ENCODE measurements at places on chromosomes 3 and 15.

- DNase-seq, result no peak
Measured at GRCh38 chr3:32758375-32758753, 59.4 kb upstream of the TRIM71 start.

DNA sequence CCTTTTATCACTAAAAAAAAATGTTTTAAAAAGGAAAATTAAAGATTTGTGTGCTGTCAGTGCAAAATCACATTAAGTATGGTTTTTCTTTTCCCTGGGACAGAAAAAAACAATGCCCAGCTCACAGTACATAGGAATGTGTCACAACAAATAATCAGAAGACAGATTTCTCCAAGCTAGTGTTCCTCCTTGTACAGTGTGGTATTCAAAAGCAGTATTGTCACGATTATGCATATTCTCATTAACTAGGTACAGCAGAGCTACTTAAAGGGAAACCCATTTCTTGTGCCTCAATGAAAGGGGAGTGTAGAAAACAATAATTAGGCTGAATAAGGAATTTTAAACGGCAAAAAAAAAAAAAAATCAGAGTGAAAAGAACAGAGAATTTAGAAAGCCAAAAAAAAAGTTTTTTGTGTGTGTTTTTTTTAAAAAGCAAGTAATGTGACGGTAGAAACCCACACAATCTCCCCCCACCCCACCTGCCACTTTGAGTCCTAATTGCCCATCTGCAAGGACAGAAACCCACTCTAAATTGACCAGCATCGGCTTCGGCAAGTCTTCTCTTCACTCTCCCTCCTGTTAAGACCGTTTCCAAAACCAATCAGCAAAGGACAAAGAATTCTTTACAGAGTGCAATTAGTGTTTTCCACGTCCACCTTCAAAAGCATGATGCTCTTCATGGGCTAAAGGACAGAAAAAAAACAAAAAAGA is 41.0 kb downstream of the EIF4E3 start:
- DNase-seq, result no peak

- no peak for DNase-seq
Measured at GRCh38 chr3:156674911-156675829, 780 bp downstream of the TIPARP start.

- no peak for DNase-seq
Measured at GRCh38 chr3:4994823-4995499, 15.7 kb downstream of the BHLHE40 start.

DNA sequence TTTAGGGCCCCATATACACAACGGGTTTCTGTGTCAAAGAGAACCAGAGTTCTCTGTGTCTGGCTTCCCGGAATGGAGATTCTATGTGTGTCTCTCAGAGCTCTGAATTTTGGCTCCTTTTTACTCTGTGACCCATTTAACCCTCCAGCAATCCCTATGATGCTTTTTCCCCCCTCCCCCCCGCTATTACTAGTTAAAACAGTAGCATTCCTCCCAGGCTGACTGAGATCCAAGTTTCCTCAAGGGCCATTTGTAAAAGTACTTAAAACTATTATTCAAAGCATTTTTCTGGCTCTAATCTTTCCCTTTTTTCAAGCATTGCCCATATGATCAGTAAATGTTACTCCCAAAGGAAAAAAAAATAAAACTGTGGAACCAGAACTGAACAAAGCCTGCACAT is 6.6 kb upstream of the STAC start:
- DNase-seq, result no peak
